ENCODE measurements at places on chromosomes 12 and 14. TPM values are rescaled to one million over a fixed set of nuclear protein-coding genes. Genes with fewer than 3 reads are reported as not detected.

Gene CD69
- total RNA-seq, result not detected

Gene FAM161B
- total RNA-seq, result 0.94 TPM

Gene GPR33
- not detected for total RNA-seq

Gene COCH
- total RNA-seq, result not detected

Gene MGAT4C
- 0.03 TPM for total RNA-seq

Gene PRPH
- total RNA-seq, result 3.9 TPM

Gene SDR9C7
- not detected for total RNA-seq

Gene TBX3
- total RNA-seq, result not detected

Gene B4GALNT3
- 33.0 TPM for total RNA-seq

Gene ERG28
- 14.1 TPM for total RNA-seq

Gene DDX47
- 98.2 TPM for total RNA-seq

Gene FAM90A1
- not detected for total RNA-seq
